Caki2 (cell line): ENCODE measurements at places on chromosomes 13 and 19. TPM values are rescaled to one million over a fixed set of nuclear protein-coding genes. Genes with fewer than 3 reads are reported as not detected.

DNA sequence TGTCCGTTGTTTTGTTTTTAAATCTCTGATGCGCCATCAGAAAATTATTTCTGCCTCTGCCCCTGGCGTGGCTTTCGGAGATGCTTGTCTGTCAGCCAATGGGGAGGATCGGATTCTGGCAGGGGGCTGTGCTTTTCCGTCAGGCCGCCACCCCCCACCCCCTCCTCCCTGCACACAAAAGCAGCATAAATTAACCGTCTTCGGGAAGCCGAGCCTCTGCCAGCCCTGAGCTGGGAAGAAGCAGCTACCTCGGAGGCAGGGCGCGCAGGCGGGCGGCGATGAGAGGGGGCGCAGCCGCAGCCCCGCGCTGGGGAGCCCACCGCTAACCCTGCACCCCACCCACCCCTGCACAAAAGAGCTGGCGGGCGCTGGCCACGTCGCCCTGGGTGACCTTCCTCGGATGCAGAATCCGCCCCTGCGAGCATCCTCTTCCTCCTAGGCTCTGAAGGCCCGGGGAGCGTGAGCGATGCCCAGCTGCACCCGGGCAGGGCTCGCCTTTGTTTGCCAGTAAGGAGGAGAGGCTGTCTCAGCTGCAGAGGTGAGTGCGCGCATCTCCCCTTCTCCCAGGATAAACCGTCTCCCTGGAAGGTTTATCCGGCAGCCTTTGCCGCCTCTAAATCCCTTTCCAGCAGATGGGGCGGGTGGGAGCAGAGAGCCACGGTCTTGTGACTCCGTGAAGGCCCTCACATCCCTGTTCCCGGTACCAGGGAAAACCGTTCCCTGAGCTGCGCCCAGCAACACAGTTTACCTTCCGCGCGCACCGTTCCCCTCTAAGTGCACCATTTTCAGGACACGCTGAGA is at the start of gene ATCAY:
Gene ATCAY (plus strand): TSS at position 215 of the 801 bp plus-strand sequence. CDS start 5,083 bp downstream, outside the sequence.
- DNase-seq = no peak

Gene SPTBN4
- 4.2 and 6.3 TPM in 2 replicates for total RNA-seq

GRCh38 chr13:31887286-31887685 is 144.3 kb upstream of the FRY start:
- no peak for DNase-seq

GRCh38 chr13:44470638-44471562 is 97.3 kb downstream of the SERP2 start:
- DNase-seq = peak; percentile 84

- DNase-seq = no peak
Observed at GRCh38 chr19:18307271-18307681, 15.6 kb downstream of the LSM4 start.

GRCh38 chr13:45320876-45321629 is 19.9 kb downstream of the TPT1 start:
- no peak for DNase-seq

GRCh38 chr19:55901369-55902079 is 30.6 kb downstream of the NLRP13 start:
- no peak for DNase-seq

Gene GPR12
- not detected in 2 replicates for total RNA-seq

- no peak for DNase-seq
Observed at GRCh38 chr13:76992548-76993001, 694 bp downstream of the CLN5 start.

Gene ZNF814
- total RNA-seq = 0.38 and 3.6 TPM in 2 replicates

Gene ZNF850
- total RNA-seq = 14.2 and 22.3 TPM in 2 replicates

DNA sequence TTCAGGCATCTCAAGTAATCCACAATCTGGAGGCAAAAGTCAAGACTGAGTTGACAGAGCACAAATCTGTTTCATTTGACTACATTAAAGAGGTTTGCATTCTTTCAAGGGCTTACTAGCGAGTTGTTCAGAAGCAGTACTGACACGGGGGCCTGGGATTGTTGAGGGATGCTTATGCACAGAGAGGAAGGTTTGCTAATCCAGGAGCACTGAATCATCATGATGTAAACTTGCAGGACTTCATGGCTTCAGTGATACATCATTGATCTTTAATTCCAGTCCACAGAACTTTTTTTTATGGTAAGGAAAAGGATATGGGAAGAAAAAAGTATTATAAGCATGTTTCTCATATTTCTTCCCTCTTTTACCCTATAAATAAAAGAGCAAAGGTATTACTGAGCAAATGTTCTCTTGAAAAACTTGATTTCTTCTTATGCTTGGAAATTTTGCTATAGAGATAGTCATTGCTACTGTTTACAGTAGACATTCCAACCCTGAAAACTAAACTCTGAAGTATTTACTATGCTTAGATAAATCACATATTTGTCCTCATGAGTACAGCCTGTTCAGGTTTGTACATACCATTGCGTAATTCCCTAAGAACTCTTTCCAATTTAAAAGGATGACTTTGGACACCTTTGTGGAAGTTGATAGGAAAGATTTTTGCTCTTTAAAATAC is 65.8 kb upstream of the KPNA3 start:
- peak; percentile 23 for DNase-seq
